Muscle of leg (tissue), 16 donors: ENCODE measurements at places on chromosomes 13 and 19.

DNA sequence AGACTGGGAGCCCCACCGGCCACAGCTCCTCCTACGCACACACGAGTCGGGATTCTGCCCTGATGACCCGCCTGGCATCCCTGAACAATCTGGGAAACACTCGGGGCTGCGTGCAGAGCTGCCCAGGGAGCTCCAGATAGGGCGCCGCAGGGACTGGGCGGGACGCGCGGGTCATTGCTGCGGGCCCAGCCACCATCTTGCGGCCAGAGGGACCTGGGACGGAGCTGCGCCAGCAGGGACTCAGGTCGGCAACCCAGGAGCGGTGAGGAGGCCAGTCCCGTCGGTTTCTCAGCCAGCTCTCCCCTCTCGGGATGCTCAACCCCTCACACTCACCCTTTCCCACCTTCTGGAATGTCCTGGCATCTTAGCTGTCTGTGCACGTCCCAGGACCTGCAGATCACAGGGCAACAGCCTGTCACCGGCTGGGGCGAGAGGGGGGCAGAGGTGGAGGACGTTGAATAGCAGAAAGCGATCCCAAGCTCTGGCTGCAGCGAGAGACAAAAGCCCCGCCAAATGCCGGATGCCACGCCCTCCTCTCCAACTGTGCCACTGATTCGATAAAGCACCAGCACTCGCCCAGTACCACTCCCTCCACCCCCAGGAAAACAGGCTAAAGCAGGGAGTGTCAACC, 20.4 kb upstream of the ZNF91 start:
- DNase-seq, result peak; percentile 53

DNA sequence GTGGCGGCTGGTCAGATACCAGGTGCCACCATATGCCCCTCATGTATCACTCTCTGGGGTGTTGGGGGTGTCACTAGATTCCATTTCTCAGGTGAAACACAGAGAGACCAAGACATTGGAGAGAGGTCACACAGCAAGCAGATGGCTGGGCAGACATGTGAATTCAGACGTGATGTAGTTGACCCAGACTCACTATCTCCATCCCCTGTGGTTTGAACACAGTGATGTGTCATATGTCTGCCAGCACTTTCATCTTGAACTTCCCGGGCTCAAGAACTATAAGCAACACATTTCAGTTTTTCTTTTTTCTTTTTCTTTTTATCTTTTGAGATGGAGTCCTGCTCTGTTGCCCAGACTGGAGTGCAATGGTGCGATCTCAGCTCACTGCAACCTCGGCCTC, 16.1 kb upstream of the UPF1 start:
- no peak for DNase-seq

DNA sequence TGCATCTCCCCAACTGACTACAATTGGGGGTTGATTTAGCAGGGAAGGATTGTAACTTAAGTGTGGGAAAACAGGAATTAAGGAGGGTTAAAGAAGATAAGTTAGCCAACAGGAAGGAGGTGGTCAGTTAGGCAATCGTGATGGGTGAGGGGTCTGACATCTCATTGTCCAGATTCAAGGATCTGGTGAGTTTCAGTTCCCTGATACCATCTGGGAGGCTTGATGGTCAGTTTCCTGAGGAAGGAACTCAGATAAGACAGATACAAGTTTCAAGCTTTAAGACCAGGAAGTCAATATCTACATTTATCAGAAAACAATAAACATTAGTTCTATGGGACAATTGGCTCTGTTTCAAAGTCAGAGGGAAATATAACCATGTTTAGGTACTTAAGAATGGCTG, 601.8 kb downstream of the SLITRK6 start:
- DNase-seq, result no peak

DNA sequence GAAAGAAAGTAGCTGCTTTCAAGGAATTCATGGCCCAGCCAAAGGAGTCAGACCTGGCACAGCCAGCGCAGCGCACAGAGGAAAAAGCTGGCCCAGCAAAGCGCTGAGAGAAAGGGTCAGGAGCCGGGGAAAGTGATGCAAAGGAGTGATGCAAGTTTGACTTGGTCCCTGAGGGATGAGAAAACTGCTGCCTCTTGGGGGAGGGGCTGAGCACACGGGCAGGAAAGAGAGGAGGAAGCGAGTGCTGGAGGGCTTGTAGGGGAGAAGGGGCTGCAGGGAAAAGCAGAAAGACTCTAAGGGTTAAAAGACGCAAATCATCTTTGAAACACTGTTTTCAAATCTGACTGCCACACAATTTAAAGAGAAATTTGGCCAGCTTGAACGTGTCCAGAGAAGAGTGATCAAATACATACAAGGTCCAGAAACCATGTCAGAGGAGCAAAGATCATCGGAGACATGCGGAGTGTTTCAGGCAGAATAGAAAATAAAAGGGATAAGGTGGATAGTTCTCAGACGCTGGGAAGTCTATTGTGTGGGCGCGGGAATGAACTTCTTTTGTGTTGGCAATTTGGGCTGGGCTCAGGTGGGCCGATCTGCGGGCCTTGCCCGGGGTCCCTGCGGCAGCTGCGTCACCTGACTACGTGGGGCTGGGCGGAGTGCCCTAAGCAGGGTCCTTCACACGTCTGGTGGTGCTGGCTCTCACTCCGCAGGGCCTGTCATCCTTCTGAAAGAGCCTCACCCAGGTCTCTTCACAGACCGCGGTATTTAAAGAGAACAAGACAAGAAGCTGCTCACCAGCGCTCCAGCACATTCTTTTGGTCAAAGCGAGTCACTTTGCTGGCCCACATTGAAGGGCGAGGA, 18.1 kb downstream of the N4BP2L1 start:
- DNase-seq, result peak; percentile 82

GRCh38 chr19:45793178-45793564, 526 bp upstream of the DMWD start:
- no peak for DNase-seq

DNA sequence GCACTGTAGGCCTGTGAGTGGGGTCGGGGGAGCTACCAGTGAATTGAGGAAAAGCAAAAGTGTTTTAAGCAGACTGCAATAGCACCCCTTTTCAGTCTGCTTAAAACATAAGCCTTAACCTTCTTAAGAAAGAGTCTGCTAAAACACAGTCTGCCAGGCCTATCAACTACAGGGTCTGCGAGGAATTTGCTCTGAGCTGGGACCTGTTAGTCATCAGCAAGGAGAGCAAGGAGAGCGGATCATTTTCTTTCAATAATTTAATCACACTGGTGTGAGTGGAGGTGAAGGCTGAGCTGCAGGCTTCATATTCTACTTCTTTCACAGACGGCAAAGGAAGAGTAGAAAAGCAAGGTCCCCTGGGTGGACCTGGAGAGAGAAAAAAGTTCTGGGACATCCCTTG, 342.7 kb downstream of the ENOX1 start:
- no peak for DNase-seq

DNA sequence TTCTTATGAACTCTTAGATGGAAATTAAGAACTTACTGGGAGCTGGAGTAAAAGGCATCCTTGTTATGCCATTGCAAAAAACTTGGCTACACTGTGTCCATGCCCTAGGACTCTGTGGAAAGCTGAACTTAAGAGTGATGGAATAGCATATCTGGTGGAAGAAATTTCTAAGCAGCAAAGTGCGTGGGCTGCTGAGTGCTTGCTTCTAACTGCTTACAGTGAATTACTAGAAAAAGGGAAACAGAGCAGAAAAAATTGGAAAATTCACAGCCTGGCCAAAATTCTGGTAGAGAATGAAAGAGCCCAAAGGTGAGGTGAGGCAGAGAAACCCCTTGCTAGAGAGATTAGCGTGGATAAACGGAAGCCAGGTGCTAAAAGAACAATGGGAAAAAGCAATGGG, 44.3 kb downstream of the ALOX5AP start:
- DNase-seq, result no peak

- DNase-seq, result peak; percentile 69
Measured at GRCh38 chr19:33406521-33407139, 33.1 kb downstream of the CEBPG start.

GRCh38 chr19:12828494-12828893, 5.9 kb downstream of the RTBDN start:
- no peak for DNase-seq

DNA sequence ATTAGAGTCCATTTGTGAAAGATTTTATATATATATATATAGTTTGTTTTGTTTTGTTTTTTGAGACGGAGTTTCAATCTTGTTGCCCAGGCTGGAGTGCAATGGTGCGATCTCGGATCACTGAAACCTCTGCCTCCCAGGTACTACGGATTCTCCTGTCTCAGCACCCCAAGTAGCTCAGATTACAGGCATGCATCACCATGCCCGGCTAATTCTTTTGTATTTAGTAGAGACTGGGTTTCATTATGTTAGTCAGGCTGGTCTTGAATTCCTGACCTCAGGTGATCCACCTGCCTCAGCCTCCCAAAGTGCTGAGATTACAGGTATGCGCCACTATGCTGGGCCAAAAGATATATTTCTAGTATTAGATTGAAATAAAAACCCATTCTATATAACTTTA, 4.0 kb upstream of the ZNF701 start:
- DNase-seq, result no peak

GRCh38 chr19:10780368-10780767, 55.6 kb downstream of the TMED1 start:
- peak; percentile 77 for DNase-seq

GRCh38 chr13:51556740-51557139, 27.5 kb upstream of the WDFY2 start:
- DNase-seq, result no peak

DNA sequence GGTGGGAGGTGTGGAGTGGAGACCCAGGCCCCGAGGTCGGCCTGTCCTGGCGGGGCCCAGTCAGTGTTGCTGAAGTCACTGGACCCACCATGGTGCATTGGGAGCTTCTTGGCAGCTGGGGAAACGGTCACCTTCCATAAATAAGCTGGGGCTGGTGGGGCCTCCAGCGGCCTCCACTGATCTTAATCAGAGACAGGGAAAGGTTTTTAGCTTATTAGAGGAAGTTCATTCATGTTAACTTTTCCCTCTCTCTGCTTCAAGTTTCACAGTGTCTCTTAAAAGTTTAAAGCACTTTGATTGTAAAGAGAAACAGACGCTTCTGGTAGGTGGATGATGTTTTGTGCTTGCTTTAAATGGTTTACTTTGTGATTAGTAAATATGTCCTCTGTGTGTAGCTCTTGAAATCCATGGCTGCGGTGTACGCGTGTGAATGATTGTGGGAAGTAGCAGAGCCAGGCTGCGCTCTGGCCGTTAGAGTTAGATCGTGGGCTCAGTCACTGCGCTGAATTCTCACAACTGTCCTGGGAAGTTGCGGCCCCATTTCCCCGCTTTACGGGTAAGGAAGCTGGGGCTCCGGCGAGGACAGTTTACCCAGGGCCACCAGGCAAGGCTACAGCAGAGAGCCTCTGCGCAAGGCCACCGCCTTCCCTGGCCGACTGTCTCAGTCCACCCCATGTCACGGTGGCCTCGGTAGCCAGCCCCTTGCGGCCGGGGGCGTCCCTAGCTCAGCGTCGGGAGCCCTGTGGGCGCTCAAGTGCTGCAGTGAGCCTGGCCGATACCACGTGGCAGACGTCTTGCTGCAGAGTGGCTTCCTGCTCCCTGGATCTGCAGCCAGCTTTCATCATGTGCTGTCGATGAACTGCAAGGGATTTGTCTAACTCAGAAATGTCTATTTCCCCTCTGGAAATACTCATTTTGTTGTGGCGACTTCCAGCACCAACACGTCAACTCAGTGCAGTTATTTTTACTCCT, 16.5 kb upstream of the NDUFS7 start:
- DNase-seq, result peak; percentile 44

GRCh38 chr13:23778879-23779278, 110.3 kb downstream of the MIPEP start:
- DNase-seq, result no peak

DNA sequence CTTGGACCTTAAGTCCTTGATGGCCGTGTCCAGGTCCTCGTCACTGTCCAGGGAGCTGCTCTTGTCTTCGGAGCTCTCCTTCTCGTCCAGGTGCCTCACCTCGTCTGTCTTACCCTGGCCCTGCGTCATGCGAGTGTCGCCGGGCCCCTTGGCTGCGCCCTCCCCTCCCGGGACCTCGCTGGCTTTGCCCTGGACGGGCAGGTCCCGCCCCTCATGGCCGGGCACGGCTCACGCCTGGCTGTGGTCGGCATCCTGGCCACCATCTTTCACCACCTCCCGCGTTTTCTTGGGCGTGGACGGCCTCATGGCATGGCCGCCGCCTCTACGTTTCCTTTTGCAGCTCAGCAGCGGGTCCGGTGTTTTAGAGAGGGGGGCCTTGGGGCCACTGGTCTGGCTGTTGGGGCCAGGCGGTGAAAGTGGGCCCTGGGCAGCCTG, 14.8 kb downstream of the RB1 start:
- DNase-seq, result no peak

- DNase-seq, result peak; percentile 62
Measured at GRCh38 chr19:12949363-12950283, 4.0 kb downstream of the RAD23A start.

GRCh38 chr19:49546825-49547565, 19.2 kb downstream of the RCN3 start:
- DNase-seq, result peak; percentile 97

DNA sequence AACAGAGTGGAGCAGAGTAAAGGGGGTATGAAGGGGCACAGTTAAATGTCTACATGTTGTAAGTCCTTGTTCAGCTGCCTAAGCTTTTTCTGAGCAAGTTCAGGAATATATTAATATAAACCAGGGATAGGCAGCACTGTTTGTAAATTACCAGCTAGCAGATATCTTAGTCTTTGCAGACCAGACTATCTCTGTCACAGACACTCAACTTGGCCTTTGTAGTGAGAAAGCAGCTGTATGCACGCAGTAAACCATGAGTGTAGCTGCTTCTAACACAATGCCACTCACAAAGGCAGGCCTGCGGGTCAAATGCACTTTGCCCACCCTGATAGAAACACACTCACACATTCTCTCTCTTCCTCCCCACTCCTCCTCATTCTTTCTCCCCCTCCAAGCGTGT, 1016.9 kb downstream of the UQCRFS1 start:
- DNase-seq, result no peak

GRCh38 chr13:78460176-78460575, 143.2 kb downstream of the POU4F1 start:
- no peak for DNase-seq

GRCh38 chr13:41827507-41828213, 133.2 kb downstream of the VWA8 start:
- DNase-seq, result peak; percentile 34

- DNase-seq, result no peak
Measured at GRCh38 chr13:104460554-104460953, 1394.3 kb upstream of the SLC10A2 start.

DNA sequence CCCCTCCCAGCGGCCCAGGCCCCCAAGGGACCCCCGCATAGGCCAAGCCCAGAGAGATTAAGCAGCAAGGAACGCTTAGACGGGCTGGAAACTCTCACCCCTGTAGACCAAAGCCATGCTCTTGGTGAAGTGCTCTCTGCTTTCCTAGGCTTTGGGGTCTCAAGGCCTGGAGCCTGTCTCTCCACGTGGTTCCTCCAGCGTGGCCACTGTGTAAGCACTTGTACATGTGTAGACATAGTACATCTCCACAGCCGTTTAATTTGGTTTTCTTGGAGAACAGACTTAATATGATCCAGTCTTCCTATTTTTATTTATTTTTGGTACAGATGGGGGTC, 1.1 kb downstream of the NUDT19 start:
- DNase-seq, result peak; percentile 15

DNA sequence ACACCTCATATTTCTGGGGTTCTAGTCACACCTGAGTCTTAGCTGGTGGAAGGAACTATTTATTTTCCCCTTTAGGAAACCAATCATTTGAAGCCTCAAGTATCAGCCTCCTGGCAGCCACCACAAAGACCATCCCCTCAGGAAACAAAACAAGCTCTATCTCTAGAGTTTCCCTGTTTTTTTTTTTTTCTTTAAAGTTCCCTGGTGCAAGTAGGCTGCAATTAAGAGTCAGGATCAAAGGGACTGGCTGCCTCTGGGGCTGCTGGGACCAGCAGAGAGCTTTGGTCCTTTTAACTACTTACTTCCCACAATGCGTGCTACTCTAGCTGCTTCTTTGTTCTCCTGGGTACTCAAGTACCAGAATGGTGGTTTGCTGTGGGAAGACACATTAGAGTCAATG, 11.4 kb downstream of the MBNL2 start:
- no peak for DNase-seq

GRCh38 chr19:2949939-2950285, 5.1 kb upstream of the ZNF77 start:
- DNase-seq, result peak; percentile 74
